ENCODE measurements at places on chromosomes 11 and 22.

- DNase-seq: no peak
These were observed 71.9 kb upstream of the PPARA start for GRCh38 chr22:46078241-46079092.

DNA sequence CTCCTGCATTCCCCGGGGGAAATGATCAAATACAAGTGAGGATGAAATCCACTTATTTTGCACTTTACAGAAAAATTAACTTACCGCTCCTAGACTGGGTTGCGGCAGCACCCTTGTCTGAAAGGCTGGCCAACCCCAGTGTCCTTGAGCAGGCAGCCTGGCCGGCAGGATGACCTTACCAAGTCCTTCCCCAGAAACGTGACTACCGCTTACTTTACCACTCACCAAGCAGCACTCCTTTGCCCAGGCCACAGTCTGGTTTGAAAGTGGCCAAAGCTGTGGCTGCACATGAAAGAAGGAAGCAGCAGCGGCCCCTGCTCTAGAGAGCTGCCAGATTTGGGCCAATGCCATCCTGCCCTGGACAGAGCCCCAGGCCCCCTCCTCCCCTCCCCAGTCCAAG lies 20.3 kb downstream of the MYH9 start:
- DNase-seq: no peak

GRCh38 chr11:1228921-1229451 lies 6.1 kb downstream of the MUC5B start:
- no peak for DNase-seq

GRCh38 chr11:110710628-110711381 lies 1.4 kb downstream of the ARHGAP20 start:
- DNase-seq: peak; percentile 4

GRCh38 chr11:39965701-39966100 lies 1493.8 kb downstream of the LRRC4C start:
- DNase-seq: no peak

- no peak for DNase-seq
These were observed 149.4 kb downstream of the WNT11 start for GRCh38 chr11:76056876-76057275.

DNA sequence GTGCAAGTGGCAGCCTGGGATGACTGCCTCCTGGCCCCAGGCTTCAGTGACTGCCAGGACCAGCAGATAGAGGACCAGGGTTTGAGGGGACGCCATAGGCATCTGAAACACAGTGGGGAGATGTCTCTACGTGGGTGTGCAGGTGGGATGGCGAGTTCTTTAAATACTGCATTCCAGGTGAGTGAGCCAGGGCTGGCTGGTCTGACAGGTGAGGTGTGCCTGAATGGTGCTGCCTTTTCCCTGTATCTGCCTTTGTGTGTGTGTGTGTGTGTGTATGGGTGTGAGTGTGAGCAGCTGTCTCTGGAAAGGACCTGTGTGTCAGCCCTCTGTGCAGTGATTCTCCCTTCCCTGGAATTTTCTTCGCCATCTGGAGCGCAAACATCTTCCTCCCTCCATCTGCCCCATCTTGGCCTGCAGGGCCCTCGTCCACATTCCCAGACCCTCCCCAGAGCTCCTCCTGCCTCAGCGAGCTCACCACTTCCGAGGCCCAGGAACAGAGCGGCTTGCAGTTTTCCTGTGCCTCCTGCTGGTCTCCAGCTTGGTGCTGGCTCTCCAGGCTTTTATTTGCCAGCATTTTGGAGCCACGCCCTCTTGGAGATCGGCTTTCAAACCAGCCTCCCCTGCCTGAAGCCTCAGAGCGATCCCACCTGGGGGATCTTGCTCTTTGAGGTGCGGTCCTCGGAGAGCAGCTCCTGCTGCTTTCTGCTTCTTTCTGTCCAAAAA lies at the start of gene GPHA2:
GPHA2 (minus strand) TSS at position 535 of the 723 bp plus-strand sequence; CDS start at position 102, 433 bp downstream.
- DNase-seq: no peak

- DNase-seq: no peak
These were observed 72.8 kb upstream of the CDON start for GRCh38 chr11:126135235-126136176.

DNA sequence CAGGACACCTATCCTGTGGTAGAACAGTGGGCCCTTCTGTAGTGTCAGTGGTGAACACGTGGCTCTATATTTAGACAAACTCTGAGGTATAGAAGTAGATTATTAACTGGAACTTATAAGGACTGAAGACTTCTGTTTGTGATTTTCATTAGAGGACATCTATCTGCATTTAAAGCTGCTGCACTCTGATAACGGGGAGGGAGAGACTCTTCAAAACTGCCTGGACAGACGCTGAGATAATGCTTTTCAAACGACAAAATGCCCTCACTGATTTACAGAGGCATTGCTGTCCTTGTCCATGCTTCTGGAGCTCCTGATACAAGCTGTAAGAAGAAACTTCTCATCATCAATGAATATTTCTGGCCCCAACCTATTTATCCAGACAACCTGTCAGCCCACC lies 425.2 kb downstream of the OPCML start:
- DNase-seq: no peak

DNA sequence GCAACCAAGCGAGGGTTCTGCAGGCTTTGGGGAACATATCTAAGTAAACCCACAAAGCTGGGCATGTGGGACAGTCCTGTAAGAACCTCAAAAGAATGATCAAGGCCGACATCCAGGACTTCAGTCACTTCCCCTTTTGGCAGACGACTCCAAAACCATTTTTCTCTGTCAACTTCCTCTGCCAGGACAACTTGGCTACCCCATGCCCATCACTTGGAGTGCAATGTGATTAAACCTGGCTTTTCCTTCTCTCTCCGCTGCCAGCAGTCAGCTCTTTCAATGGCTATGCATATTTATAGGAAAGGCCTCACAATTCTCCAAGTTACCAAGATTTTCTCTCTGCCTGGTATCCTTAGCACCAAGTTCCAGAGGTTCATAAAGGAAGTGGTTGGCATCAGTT lies 78.9 kb downstream of the C11orf58 start:
- DNase-seq: no peak

DNA sequence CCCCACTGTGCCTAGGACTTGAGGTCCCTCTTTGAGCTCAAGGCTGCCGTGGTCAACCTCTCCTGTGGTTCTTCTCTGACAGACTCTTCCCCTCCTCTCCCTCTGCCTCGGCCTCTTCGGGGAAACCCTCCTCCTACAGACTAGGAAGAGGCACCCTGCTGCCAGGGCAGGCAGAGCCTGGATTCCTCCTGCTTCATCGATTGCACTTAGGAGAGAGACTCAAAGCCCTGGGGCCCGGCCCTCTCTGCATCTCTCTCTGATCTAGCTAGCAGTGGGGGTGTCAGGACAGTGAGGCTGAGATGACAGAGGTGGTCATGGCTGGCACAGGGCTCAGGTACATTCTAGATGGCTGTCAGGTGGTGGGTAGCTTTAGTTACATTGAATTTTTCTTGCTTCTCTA lies 63.6 kb upstream of the EMID1 start:
- DNase-seq: no peak

DNA sequence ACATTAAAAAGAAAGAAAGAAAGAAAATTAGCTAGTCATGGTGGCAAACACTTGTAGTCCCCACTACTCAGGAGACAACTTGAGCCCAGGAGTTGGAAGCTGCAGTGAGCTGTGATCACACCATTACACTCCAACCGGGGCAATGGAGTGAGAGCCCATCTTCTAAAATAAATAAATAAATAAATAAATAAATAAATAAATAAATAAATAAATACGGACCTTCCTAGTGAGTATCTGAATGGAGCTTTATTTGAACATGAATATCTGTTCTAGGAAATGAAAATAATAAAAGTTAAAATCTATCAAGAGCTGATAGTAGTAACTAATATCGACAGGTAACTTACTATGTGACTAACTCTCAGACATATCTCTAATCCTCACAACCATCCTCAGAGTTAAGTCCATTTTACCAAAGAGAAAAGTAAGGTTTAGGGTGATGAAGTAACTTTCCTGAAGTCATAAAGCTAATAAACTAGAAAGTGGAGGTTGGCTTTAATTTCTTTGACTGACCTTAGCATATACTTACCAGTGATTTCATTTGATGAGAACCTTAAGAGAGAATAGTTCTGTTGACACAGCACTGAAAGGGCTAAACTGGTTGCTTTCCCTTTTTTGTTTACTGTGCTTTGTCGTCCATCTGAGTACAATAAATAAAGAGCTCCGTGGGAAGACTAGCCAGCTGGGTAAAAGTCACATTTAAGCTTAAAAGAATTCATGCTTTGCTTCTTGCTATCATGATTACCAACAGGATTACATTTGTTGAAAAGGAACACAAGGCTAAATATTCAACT lies 22.4 kb downstream of the ENTHD1 start:
- no peak for DNase-seq

GRCh38 chr22:42714308-42714707 lies 6.4 kb downstream of the A4GALT start:
- no peak for DNase-seq

DNA sequence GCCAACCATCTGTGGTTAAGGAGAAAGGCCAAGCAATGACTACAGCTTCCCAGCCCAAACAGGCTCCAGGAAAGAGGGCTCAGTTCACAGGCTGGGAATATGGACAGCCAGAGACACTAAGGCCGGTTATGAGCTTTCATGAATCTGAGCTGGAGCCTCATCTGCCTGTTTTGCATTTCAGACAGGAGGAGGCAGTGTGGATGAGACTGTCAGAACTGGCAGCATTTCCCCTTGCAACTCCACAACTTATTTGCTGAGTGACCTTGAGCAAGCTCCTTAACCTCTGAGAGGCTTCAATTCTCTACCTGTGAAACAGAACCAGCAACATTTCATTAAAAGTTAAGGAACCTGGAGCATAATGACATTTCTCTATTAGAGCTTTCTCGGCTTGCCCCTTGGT lies 264.0 kb downstream of the ETS1 start:
- DNase-seq: peak; percentile 25

DNA sequence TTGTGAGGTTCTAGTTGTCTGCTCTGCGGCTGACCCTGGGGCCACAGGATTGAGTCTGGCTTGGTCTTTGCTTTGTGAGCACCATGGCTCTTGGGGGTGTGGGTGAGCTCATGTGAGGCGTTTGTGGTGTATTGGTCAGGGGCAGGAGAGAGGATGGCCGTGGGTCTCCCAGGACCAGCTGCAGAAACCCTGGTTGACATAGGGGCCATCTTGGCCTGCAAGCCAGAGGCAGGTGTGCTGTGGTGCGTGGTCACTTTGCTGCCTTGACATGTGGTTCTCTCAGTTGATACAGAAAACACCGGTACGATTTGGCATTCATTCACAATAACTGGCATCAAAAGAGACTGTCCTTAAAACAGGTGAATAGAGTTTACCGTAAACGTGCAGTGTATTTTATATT lies 11.3 kb downstream of the PHRF1 start:
- no peak for DNase-seq

DNA sequence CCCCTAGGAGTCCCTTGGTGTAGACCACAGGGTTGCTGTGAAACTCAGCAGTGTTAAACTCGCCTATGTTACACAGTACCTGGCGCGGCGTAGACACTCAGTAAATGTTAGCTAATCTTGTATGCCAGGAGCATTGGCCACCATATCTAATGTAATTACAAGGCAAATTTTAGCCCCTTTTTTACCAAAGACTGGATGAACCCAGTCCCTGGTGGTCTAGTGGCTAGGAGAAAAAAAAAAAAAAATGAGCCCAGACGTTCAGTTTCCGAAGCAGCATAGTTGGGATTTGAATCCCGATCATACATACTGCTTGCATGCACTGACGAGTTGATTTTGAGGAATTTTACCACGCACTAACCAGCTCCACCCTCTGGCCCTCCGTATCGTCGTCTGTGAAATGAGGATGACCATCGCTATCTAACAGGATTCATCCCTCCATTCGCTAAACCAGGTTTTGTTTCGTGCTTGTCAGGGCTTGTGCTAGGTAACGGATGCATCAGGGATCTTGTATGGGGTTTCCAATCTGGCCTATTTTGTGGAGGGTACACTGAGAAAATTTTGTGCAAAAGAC lies 688 bp downstream of the PTS start:
- DNase-seq: no peak

DNA sequence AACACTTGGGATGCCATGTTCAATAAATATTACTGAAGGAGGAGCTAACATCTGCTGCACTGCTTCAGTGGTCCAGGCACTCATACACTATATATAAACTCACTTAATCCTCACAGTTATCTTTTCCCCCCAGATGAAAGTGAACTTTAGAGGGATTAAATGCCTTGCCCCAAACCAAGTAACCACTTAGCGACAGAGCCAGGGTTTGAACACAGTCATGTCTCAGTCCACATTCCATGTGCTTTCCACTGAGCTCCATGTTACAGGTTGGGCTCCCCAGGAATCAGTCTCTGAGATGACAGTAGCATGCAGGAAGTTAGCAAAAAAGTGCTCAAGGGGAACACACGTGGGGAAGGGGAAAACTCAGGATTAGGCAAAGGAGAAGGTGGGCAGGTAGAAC lies 59.3 kb downstream of the ENDOD1 start:
- DNase-seq: no peak

DNA sequence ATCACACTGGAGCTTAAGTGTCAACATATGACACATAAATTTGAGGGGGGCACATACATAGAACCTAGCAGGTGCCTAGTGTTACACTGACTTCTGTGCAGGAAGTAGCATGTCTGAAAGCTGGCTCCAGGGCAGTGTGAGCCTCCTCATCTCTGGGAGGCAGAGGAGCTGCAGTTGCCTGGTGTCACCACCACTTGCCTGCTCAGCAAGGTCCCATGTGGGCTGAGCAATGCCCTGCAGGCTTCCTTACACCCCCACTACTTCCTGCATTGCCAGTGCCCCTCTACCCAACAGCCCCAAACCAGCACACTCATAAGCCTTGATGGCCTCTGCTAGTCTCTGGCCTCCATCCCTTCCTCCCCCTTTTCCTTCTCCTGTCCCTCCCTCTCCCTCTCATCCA lies 165.8 kb downstream of the BUD13 start:
- no peak for DNase-seq

- DNase-seq: no peak
These were observed 148.8 kb downstream of the JRKL start for GRCh38 chr11:96538622-96539021.

DNA sequence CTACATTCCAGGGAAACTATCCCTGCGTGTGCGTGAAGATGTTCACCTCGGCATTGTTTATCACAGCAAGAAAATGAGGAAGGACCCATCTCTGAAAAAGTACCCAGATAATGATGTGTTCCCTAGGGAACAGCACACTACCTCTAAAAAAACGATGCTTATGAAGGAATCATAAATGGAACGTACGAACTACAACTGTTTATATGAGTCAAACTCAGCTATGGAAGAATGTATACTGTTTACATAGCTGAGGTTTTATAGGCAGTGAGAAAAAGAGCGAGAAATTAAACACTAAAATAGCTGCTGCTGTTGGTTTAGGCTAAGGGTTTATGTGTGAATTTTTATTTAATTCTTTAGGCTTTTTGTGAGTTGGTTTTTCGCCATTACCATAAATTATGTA lies 48.9 kb downstream of the APOL1 start:
- DNase-seq: no peak

DNA sequence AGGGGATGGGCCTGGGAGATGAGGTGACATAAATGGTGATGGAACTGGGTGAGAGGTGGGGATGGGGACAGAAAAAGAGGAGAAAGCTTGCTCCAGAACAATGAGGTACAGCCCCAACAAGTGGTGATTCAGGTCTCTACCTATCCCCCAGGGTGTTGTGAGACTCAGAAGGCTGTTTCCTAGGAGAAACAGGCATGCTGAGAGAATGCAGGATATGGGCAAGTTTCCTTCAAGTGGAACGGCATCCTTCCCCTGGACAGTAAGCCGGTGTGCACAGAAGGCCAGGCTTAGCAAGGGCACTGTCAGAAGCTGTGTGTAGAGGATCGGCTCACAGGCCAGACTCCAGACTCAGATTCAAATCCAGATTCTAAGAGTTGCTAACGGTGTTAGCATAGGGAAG lies 34.1 kb upstream of the CRTAM start:
- no peak for DNase-seq
